Progenitor cell of endocrine pancreas (in vitro differentiated cells): ENCODE measurements at places on chromosomes 4 and X. TPM values are rescaled to one million over a fixed set of nuclear protein-coding genes. Genes with fewer than 3 reads are reported as not detected.

The SGMS2 gene
- total RNA-seq = 6.9 and 10.7 TPM in 2 replicates

The FDCSP gene
- not detected in 2 replicates for total RNA-seq

- no peaks in the 10 kb centered on the region for H3K36me3 ChIP-seq
- H3K27ac ChIP-seq = no peak overlapping the region
- H3K27me3 ChIP-seq = no peaks in the 10 kb centered on the region
Observed at GRCh38 chr4:109749388-109750082, 19.7 kb upstream of the PLA2G12A start.

DNA sequence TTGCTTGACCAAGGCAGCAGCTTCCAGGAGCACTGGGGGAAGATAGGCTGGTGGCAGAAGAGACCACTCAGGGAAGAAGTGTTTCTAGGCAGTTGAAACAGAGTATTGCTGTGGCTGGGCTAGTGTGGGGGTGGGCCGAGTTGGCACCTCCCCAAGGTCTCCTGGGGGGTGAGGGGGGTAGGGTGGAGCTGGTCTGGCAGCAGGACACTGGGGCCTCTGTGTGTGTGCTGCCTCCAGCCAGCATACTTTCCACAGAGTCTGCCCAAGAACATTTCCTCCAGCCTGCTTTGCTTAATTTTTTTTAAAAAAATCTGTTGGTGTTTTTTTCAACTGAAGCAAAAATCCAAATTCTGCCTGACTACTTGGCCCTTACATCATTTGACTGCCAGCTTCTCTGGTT lies 4.0 kb downstream of the ITIH6 start:
- H3K27ac ChIP-seq = no peak overlapping the region
- H3K36me3 ChIP-seq = no peaks in the 10 kb centered on the region
- peaks cover 2% of the 10 kb centered on the region for H3K27me3 ChIP-seq
- no peak overlapping the region for H3K4me3 ChIP-seq

DNA sequence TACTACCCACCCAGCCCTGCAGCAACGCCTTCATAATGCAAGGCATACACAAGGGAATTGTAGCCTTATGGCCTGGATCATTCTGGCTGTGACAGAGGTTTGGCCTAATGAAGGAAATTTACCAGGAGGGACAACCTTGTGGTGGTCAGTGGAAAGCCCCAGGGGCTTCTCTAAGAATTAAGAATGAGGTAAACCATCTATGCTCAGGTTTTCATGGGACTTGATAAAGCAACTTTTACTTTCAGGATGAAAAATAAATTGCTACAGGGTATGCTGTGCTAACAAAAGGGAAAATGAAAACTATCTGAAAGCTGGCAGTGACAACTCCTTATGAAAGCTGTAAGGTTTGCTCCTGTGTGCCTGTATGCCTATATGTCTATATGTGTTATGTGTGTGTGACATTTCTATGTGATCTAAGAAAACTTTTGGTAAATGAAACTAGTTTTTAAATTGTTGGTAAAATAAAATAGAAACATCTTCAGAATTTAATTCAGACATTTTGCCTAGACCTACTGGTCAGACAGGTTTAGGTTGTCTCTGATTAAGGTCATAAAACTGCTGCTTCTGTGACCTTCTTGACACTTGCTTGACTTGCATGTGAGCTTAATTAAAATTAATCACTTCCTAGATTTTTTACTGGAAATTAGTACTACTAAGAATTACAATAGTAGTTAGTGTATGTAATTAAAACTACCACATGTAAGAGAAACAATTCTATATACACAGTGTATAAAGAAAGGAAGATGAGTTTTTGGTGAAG lies 19.9 kb upstream of the TXK start:
- H3K27me3 ChIP-seq = no peaks in the 10 kb centered on the region
- peaks cover 30% of the 10 kb centered on the region for H3K36me3 ChIP-seq
- no peak overlapping the region for H3K27ac ChIP-seq
- DNase-seq = no peak
- no peak overlapping the region for H3K4me3 ChIP-seq
- no peaks in the 10 kb centered on the region for H3K4me1 ChIP-seq

The CDS1 gene
- total RNA-seq = 21.6 and 22.2 TPM in 2 replicates
